ENCODE measurements at places on chromosomes 7 and 10.
A peak's percentile ranks its signal among the peaks of the same experiment; 100 is the strongest.

DNA sequence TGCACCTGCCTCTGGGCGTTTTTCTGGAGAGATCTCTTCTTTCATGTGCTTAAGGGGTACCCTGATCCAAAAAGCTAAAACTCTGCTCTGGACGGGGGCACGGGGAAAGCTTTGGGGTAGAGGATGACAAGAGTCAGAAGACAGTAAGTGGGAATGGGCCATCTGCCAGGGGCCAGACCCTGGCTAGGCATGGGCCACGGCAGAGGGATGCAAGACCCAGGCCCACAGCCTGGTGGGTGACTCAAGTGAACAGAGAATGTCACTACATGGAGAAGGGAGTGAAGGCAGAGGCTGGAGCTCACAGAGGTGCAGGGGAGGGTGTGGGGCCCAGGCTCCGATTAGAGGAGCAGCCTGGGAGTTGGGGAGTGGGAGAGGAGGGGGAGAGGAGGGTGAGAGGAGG, 15.3 kb downstream of the FLNC start:
- DNase-seq = no peak

- DNase-seq = no peak
Measured at GRCh38 chr7:94330269-94331020, 64.2 kb upstream of the COL1A2 start.

GRCh38 chr10:132524443-132525285, 12.9 kb upstream of the INPP5A start:
- DNase-seq = no peak

- peak; percentile 55 for DNase-seq
Measured at GRCh38 chr7:151059367-151060112, at the start of gene SLC4A2. SLC4A2 (plus strand) TSS chr7:151059589; CDS start chr7:151061988, 2,399 bp downstream.

GRCh38 chr10:121568275-121568674, 30.0 kb downstream of the FGFR2 start:
- no peak for DNase-seq

DNA sequence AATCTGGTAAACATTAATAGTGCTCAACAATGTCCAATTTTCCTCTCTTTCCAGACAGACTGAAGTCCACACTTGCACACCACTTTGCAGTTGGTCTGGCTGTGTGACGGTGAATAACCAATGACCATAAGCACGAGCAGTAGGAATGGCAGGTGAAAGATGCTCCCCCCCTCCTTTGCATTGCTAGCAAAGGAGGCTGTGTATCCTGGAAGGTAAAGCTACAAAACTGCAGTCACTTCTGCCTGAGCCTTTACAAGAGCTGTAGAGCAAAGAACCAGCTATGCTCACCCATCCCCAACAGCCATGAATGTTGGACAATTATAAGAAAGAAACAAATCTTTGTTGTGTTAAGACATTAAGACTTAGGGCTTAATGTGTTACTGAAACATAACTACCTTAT, 178.0 kb downstream of the IPMK start:
- DNase-seq = no peak

DNA sequence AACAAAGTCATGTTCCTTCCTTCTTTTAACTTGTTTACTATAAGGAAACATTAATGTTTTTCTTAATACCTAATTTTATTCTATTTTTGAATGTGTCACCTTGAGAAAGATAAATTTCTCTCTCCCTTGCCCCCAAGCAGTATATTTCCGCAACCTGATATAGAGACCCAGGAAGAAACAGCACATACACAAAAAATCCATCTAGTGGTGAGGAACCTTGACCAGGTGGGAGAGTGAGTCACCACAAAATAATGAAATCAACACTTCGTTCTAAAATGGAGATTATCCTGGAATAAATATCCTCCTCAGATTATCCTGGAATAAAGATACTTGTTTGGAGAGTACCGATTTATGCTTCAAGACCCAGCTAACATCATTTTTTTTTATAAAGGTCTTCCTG, 232.9 kb upstream of the PTN start:
- no peak for DNase-seq

GRCh38 chr10:133444342-133445267, 9.1 kb upstream of the SCART1 start:
- no peak for DNase-seq

DNA sequence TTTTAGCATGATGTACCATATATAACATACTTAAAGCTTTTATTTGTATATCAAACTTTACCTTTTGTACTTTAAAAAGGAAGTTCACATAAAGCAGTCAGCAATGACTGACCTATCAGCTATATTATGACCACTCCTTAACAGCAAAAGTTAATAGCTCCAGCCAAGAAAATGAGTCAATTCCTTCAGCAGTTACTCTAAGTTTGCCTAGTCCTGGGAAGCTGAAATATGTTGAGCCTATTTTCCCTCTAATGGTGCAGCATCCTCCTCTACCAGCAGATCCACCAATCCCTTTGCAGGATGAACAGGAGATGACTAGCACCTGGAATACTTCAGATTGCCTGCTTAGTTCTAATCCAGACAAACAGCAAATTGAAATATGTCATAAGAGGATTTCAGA, 64.2 kb downstream of the CUL2 start:
- DNase-seq = no peak

DNA sequence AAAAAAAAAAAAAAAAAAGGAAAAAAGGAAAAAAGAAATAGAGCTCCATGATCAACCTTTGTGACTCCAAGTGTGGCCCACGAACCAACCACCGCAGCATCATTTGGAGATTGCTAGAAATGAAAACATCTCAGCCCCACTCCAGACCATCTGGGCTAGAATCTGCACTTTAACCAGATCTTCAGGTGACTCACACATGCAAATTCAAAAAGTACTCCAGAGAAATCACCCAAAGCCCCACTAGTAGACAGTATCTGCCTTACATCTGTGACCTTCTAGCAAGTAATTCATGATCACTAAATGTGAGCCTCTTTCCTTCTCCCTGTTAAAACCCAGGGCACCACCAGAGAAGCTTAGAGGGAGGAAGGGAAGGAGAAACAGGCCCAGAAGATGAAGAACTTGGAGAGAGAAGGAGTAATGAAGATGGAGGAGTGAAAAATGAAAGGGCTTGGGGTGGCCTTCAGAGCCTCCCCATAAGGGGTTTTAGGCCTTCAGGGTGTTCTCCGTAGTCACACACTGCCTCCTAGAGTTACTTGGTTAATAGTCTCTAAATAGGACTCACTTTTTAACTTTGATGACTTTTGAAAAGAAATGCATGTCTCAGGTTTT, 94.0 kb downstream of the SLC37A3 start:
- peak; percentile 10 for DNase-seq

- no peak for DNase-seq
Measured at GRCh38 chr10:74906611-74907198, 80.3 kb downstream of the KAT6B start.

- DNase-seq = no peak
Measured at GRCh38 chr7:112182749-112183148, 23.4 kb downstream of the DOCK4 start.

DNA sequence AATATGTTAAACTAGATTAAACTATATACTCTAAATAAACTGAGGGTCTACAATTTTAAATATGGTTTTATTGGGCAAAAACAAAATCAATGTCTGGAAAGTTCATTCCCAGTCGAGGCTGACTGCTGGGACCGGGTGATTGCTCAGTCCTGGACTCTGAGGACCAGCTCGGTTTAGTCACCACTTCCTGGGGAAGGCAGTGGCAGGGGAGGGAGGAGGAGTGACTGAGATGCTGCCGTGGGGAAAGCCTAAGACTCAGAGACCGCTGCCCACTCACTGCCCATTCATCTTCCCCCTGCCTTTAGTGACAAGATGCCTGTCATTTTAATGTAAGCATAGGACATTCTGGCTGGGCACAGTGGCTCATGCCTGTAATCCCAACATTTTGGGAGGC, 29.0 kb downstream of the ATOH7 start:
- DNase-seq = no peak

DNA sequence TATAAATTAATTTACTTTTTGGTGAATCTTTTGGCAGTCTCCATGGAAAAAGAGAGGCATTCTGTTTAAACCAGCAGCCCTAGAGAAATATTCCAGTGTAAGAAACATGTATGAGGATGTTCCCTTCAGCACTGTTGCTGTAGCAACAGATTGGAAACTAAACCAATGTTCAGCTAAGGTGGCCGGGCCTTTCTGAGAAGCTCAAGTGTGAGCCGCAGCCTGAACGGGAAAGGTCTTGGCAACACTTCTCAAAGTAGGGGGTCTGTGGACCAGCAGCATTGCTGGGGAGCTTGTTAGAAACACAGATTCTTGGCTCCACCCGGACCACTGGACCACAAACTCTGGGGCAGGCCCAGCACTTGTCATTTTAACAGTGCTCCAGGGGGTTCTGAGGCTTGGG, 36.2 kb downstream of the RAMP3 start:
- no peak for DNase-seq

GRCh38 chr7:14020339-14020900, 31.0 kb upstream of the ETV1 start:
- DNase-seq = no peak

DNA sequence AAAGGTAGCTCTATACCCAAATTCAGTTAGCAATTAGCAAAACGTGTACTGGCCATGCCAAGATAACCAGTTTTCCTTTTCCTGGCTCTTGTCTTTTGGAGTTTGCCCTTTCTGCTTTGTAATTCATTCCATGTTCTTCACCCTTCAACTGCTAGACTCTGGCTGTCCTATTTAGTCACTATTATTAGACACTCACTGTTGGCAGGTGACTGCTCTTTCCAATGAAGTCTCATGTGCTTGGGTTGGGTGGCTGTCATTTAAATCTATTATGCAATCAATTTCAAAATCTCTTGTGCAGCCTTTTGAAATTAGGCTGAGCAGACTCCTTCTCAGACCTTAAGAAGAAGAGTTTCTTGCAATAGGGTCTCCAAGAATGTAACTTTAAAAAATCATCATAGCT, 266.5 kb downstream of the GPR158 start:
- DNase-seq = no peak

DNA sequence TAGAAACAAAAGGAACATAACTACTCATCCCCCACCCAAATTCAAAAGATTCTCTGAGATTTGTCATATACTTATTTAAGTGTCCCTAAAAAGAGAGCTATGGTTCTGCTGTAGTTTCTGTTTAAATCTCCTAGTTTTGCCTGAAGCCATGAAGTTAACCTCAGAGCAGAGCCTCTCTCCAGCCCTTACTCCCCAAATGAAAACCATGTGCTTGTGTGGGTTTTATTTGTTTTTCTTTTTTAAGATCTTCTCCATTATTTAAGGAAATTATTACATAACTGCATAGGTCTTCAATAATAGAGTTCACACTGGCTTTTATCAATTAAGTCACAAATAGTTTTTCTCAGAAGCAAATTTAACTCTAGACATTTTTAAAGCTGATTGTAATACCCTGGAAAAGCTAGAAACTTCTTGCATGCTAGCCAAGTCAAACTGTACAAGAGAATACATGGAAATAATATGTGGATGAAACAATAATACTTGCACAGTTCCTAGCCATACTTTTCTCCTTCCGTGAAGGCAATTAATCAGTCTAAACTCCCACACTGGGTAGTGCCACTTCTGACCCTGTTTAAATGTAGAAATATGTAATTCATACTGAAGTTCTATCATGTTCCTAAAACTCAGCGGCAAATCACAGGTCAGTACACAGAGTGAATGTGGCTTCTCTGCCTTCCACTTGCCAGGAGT, 579.7 kb downstream of the SUGCT start:
- no peak for DNase-seq

DNA sequence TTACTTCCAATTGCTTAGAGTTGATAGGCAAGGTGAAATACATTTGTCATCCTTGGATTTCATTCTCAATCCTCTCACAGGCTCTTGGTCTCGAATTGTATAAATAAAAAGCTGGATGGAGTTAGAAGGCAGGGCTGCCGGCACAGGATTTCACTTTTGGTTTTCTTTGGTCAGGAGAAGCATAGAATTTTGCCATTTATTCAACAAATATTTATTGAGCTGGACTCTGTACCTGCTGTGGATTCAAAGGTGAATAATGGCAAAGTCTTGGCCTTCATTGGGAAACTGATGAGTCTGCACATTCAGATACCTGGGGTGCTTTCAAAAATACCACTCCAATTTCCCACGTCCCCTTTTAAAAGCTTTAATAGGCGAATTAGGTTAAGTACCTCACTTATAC, 49.7 kb downstream of the PDK4 start:
- DNase-seq = no peak

- no peak for DNase-seq
Measured at GRCh38 chr10:30413996-30414576, 19.9 kb upstream of the MAP3K8 start.

DNA sequence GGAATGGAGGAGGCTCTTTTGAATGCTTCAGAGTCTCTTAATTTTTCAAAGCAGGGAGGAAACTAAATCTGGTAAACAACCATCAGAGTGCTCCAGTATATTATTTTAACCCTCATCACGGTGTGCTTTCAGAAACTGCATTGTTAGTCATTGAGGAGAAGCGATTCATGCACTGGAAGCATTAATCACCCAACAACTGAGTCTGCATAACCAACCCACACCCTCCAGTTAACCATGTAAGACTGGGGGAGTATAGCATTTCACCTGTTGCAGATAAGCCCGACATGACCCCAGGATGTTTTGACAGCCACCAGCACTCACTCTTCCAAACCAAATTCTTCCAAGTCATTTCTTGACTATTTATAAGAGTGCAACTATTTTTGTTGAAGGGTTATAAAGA, 257.6 kb downstream of the GATA3 start:
- no peak for DNase-seq

GRCh38 chr10:93917821-93918220, 24.0 kb downstream of the SLC35G1 start:
- DNase-seq = no peak

DNA sequence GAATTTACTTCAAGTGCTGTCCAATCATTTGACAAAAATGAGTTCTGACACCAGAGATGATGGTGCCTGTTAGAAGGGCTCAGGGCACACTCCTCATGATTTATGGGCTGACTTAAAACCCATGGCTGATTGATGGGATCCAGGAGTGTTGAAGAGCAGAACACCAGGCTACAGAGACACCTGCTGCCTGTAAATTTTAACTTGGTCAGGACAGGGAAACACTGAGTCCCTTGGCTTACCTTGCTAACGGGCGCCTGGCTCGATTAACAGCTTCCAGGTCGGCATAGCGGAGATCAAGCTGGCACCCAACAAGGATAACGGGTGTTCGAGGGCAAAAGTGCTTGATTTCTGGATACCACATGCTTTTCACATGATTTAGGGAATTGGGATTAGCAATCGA, 51.4 kb downstream of the RHOBTB1 start:
- no peak for DNase-seq

- DNase-seq = no peak
Measured at GRCh38 chr7:132424821-132425724, 151.2 kb downstream of the PLXNA4 start.

DNA sequence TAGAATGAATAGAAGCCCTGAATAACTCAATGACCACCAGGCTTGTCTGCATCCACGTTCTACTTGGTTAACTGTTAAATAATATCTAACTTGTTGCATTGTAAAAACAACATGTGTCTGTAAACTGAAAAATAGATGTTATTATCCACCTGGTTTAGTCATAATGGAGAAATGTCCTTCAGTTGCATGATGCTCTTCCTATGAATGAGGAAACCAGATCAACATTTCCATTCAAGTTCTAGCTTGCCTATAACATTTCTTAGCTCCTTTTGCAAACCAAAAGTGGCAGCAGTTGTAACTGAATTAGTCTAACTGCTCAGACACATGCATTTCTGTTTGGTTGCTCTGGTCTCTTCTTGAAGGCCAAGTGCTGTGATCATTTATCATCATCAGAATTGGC, 62.9 kb upstream of the BET1 start:
- DNase-seq = no peak

GRCh38 chr10:31528831-31529230, 209.8 kb downstream of the ZEB1 start:
- no peak for DNase-seq

Measured in effector CD8-positive, alpha-beta T cell (primary cell).